ENCODE measurements at places on chromosomes 12 and 14.

- DNase-seq, result no peak
These were observed 87.8 kb upstream of the PSMC1 start for GRCh38 chr14:90168425-90169105.

DNA sequence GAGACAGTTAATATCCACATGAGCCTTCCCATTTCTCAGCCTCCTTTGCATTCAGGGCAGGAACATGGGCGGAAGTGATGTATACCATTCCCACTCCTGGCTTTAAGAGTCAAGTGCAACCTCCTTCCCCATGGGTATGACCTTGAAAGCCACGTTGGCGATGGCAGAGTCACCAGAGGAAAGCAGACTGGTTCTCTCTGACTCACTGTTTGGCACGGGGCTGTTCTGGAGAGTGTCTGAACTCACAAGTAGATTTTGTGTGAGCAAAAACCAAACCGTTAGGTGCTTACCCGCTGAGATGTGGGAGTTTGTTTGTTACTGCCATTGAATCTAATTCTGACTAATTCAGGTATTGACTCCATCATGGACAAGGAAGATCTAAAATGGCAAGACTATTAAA, 36.7 kb upstream of the PZP start:
- DNase-seq, result no peak

DNA sequence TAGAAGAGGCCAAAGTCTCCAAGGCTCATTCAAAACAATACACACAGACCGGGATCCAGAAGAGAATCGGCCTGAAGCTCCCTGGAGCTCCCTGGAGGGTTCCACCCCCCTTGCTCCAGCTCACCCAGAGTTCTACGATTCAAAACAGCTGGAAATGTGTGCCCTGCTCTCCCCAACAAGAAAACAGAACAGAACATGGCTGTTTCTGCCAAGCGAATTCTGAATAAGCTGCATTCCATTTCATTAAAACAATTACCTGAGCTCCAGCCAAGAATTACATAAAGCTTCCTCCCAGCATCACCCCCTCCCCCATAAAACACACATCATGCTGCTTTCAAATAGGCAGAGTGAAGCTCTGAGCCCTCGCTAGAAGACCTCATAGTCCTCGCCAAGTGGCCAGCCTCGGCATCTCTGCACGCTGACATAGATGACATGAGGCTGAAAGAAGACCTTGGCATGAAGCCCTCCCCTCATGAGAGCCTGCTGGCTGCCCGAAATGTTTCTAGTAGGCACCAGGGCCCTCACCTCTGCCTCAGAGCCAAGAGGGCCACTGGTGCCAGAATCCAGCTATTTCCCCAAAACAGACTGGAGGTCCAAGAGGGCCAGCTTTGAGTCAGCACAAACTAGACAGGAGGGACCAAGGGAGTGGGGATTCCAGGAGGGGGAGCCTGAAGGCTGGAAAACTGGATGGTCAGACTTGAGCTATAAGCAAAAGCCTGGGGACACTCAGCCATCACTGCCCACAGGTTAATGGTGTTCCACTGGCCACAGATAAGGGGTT, 8.3 kb downstream of the PXN start:
- DNase-seq, result no peak

GRCh38 chr12:53010955-53011354, 4.7 kb downstream of the EIF4B start:
- no peak for DNase-seq

DNA sequence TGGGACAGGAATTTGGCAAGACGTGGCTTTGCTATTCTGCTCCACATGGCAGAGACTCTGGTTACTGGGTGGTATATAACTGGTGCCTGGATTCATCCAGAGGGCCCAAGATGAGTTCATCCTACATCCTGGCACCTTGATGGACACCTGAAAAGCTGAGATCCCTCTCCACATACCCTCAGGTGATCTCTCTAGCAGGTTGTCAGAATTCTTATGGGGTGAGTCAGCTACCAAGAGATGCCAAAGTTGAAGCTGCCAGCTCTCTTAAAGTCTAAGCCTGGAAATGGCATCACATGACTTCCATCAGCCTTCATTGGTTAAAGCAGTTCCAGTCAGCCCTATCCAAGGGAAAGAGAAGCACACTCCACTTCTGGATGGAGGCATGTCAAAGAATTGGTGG, 300.7 kb upstream of the SEL1L start:
- no peak for DNase-seq

- no peak for DNase-seq
These were observed 13.3 kb upstream of the RGS6 start for GRCh38 chr14:71918955-71919354.

GRCh38 chr12:121295746-121296617, 527 bp downstream of the CAMKK2 start:
- no peak for DNase-seq
